ENCODE measurements at places on chromosomes 12 and 14.

GRCh38 chr12:50597200-50598195 lies 92.7 kb downstream of the DIP2B start:
- DNase-seq, result no peak

DNA sequence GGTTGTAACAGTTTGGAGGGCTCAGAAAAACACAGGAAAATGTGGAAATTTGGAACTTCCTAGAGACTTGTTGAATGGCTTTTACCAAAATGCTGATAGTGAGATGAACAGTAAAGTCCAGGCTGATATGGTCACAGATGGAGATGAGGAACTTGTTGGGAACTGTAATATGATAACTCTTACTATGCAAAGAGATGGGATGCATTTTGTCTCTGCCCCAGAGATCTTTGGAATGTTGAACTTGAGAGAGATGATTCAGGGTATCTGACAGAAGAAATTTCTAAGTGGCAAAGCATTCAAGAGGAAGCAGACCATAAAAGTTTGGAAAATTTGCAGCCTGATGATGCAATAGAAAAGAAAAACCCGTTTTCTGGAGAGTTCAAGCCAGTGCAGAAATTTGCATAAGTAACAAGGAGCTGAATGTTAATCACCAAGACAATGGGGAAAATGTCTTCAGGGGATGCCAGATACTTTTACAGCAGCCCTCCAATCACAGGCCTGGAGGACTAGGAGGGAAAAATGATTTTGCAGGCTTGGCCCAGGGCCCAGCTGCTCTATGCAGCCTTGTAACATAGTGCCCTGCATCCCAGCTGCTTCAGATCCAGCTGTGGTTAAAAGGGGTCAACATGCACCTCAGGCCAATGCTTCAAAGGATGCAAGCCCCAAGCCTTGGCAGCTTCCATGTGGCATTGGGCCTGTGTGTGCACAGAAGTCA lies 572.7 kb upstream of the ATP2B1 start:
- no peak for DNase-seq

DNA sequence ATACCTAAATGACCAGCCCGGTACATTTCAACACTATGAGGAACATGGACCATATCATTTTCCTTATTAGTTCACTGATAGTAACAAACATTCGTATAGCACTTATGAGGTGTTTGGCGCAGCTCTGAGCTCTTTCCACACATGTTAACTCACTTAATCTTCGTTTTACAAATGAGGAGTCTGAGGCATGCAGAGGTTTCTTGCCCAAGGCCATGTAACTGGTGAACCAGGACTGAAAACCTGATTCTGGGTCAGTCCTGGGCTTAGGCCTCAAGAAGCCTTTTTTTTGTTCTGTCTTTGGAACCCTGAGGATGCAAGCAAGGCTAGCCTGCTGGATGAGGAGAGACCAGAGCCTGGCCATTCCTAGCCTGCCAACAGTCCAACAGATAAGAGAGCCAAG lies 55.0 kb downstream of the C14orf132 start:
- no peak for DNase-seq

DNA sequence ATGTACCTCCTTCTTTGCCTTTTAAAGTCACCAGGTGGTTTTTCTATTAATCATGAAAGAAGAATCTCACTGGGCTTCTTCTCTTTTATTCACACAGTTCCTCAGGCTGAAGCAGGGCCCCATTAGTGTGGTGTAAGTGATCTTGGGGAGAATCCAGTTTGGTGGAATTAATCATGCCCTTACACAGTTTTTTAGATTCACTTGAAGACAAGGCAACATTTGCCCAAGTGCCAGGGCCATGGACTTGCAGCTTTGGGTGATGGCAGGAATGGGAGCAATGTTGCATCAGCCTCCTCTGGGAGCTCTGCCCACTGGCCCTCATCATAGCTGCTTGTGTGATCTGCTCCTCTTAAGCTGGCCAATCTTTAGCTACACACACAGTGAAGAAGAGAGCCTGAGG lies 33.8 kb downstream of the KCNK10 start:
- DNase-seq, result no peak

DNA sequence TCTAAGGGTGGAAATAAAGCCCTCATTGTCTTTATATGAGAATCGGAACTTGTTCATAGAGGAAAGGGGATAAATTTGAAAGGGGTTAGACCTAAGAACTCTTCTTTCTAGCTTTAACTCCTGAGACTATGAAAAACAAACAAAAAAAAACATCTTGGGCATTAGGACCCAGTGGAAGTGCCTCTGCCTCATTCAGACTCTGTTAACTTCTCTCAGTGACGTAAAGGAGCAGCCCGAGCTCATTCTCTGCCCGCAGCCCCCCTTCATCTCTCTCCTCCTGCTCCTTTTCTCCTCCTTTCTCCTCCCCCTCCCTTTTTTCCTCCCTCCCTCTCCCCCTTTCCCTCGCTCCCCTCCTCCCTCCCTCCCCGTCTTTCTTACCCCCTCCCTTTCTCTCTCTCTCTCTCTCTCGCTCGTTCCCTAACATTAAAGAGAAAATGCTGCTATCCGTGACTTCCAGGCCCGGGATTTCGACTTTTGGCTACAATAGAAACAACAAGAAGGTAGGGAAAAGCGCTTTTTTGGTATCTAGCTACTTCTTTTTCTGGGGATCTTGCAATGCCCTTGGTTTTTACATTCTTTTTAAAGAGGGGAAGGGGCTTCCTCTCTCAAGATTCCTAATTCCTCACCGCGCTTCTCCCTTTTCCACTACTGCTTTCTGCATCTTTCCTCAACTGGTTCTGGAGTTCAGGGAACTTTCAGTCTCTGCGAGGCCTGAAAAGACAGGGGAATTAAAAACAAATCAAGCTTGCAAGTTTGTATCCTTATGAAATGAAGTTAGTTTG lies at the start of gene RBMS2:
Gene RBMS2 (plus strand): TSS at position 231 of the 782 bp plus-strand sequence. CDS start 204 bp downstream, at position 435.
- DNase-seq, result peak; percentile 17

GRCh38 chr14:105980224-105980623 lies 453.8 kb downstream of the TMEM121 start:
- DNase-seq, result no peak

GRCh38 chr12:67794161-67794560 lies 145.6 kb downstream of the DYRK2 start:
- no peak for DNase-seq

GRCh38 chr12:21891751-21892217 lies 49.4 kb downstream of the ABCC9 start:
- DNase-seq, result no peak

GRCh38 chr12:66066137-66066928 lies 64.2 kb downstream of the LLPH start:
- no peak for DNase-seq

DNA sequence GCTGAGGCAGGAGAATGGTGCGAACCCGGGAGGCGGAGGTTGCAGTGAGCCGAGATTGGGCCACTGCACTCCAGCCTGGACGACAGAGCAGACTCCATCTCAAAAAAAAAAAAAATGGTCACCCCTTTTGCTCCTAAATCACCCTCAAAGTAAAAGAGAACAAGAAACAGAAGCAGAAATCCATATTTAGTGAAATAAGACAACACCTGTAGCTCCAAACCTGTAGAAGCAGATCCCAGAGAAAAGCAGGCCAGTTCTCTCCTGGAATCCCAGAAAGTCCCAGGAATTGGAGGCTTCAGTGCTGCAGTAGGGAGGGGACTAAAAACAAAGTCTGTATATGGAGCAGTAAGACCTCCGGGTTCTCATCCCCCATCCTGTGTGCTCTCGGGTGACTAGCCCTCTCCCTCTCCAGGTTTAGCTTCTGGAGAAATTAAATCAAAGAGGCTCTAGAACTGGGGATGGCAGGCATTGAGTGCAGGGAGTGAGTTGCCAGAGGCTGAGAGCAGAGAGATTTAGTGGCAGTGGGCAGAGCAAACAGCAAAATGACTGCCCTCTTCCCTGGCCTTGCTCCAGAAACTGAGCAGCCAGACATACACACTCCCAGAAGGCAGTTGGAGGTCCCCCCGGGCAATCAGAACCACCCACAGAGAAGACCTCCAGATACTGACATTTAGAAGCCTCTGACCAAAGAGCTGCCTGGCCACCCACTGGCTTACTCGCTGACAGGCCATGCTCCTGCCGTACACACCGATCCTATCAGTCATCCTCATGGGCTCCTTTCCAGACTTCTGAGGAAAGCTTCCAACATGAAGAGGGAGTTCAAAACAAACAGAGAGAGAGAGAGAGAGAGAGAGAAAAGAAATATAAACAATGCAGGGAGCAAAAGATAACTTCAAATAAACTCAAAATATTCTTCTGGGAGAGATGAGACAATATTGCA lies 6.3 kb upstream of the MLXIP start:
- DNase-seq, result no peak

DNA sequence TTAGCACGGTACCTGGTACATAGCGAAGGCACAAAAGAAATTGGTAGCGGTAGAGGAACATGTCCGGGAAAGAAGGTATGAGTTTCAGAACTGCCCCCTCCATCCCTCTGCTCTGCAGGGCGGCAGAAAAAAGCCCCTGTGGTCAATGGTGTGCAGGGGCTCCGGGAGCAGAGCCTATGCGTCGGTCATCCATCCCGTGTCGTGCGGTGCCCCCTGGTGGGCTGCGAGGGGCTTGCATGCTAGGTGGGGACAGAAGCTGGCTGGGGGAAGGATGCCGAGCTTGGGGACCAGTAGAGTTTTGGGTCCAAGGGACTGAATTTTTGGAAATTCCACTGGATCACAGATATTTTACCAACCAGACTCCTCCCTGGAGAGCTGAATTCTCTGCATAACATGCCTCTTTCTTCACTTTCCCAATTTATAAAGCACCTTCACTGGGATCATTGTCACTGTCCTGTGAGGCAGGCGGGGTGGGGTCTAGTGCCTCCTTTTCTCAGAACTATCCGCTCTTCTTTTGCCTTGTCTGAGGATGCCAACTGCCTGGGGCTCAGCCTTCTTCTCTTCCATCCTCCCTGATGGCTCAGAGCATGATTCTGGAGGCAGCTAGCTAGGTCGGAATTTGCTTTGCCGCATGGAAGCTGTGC lies 148.7 kb downstream of the SMOC1 start:
- DNase-seq, result peak; percentile 19

DNA sequence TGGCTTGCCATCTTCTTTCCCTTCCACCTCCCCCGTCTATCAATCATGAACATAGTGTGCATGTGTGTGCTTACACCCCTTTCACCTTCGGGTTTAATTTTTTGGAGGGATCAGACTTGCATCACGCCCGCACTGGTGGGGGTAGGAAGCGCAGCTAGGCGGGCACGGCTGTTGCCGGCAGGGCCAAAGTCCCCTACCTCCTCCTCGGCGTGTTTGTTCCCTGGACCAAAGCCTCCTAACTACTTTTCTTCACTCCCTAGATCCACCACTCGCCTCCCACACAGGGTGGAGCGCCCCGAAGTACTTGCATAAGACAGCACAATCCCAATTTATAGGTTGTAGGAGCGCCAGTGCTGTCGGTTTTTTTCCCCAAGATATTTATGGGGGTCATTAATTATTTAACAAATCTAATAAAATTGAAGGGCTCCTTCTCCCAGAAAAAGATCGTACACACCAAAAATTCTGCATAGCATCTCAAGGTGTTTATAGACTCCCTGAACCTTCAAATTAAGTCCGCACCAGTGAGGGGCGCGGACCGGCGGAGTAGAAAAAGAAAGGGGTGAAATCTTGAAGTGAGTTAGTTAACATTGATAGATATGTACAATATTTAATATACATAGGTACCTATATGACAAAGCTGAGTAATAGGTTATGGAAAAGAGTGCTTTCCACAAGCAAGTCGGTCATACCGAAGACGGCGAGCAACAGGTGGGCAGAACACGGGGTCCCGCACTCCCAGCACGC lies 717 bp downstream of the PKP2 start:
- DNase-seq, result no peak

GRCh38 chr12:87509237-87509820 lies 519.9 kb downstream of the C12orf50 start:
- DNase-seq, result no peak

GRCh38 chr12:92973614-92974013 lies 44.5 kb upstream of the EEA1 start:
- no peak for DNase-seq

- DNase-seq, result peak; percentile 63
These were observed 7.6 kb upstream of the PFDN5 start for GRCh38 chr12:53287741-53288216.

DNA sequence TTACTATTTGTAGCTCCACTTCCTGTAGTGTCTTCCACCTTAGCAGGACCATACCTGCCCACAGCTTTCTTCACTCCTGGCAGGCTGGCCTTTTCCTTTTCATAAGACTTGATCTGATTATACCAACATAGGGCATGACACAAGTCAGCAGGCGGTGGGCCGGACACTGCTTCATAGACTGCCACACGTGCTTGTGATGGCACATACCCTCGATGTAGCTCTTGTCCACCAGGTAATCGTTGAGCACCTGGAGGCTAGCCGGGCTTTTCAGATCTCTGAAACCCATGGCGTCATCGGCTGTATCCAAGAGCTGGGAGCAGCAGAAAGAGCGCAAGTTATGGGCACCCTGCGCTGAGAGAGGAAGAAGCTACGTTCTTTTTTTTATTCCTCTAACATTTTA lies 53.7 kb upstream of the TMEM263 start:
- no peak for DNase-seq

GRCh38 chr14:44785096-44785495 lies 176.7 kb downstream of the KLHL28 start:
- no peak for DNase-seq

Measured in CD8-positive, alpha-beta memory T cell (primary cell).